ENCODE measurements at places on chromosomes 1 and 21.

DNA sequence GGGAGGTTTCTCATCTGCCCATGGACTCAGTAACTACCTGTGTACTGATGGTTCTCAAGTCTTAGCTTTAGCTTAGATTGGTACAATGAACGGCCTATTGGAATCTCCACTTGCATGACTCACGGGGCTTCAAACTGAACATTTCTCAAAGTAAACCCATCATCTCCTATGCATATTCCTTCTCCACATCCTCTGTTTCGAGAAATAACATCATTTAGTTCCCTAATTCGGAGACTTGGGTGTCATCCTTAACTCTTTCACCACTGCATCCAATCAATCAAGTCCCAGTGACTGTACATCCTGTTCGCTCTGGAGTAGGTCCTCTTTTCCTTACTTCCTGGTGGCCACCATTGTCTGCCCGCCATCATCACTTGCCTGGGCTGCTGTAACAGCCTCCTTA, 55.8 kb downstream of the LGR6 start:
- no peak for DNase-seq

DNA sequence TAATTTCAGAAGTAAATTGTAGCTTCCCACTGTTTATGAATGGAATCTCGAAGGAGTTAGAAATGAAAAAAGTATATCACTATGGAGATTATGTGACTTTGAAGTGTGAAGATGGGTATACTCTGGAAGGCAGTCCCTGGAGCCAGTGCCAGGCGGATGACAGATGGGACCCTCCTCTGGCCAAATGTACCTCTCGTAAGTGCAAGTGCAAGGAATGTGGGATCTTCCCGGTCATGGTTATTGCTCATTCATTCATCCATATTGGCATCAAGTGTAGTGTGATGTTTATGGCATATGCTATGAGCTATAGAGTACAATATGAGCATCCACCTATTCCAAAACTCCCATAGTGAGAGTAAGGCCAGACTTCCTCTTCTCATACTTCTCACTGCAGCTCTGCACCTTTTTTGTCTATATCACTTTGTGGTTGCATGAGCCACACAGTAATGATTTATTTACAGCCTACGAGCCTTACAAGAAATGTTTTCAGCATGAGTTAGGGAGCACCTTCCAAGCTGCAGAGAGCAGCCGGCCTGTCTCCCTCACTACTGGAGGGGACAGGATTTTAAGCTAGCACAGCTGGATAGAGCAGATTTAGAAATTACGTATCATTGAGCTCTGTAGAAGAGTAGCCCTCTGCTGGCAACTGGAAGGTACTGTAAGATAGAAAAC, 24.9 kb upstream of the CR1L start:
- DNase-seq, result no peak

DNA sequence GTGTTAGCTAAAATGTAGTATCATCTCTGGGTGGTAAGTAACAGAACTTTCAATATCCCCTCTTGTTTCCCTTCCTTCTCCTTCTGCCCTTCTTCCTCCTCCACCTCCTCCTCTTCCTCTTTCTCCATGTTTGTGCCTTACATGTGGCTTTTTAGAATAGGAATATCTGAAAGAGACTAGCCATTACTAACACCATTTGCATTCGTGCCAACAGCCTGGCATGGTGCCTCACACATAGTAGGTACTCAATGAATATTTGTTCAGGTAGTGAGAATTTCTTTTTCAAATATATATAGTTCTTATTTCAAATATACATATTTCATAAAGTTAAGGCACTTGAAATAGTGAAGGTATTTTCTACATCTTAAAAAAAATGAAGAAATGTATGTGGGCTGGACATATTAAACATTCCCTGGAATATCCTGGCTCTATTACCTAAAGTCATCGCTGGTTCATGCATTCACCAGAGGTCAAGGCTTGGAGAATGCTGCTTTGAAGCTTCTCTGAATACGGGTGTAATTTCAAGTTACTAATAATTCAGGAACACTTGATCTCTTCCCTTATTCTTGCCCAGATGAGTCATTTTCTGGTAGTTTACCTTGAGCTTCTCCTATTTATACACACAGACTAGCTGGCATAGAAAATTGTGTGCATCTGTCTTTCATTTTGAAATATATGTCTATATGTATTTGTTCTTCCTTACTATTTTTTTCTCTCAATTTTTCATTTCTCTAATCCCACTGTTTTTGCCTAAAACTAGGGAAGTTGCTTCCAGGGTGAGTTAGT, 319.4 kb downstream of the TGFB2 start:
- no peak for DNase-seq

- no peak for DNase-seq
Measured at GRCh38 chr21:21003701-21004100, 5.5 kb downstream of the NCAM2 start.

DNA sequence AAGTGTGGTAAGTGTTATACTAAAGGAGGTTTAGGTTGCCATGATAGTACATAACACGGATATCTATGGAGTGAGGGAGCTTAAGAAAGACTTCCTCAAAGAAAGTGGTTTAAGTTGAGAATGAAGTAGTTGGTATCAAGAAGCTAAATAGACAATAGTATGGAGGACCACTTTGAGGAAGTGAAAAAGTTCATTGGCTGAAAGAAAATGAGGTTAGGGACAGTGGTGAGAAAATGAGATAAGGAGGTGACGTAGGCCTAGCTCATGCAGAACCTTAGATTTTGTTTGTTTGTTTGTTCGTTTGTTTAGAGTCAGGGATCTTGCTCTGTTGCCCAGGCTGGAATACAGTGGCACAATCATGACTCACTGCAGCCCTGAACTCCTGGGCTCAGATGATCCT, 72.2 kb upstream of the PPIH start:
- DNase-seq, result no peak

GRCh38 chr1:93701629-93702028, 20.0 kb upstream of the BCAR3 start:
- DNase-seq, result no peak

DNA sequence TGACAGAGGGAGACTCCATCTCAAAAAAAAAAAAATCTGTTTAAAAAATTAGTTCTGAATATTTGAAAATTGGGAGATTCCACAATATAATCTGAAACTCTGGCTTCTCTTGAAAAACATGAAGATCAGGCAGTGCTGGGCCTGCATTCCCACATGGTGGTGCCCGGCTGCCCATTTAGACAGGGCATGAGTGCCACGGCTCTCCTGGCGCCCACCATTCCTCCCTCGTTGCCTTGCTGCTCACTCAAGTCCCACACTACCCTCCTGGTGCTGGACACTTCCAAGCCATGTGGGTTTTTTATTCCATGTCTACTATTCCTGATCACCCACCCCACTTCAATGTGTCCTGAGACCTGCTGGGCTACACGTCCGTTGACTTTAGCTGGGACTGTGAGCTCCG, 10.8 kb upstream of the MYOM3 start:
- DNase-seq, result no peak

- DNase-seq, result no peak
Measured at GRCh38 chr1:77542813-77543420, 139.5 kb downstream of the ZZZ3 start.

DNA sequence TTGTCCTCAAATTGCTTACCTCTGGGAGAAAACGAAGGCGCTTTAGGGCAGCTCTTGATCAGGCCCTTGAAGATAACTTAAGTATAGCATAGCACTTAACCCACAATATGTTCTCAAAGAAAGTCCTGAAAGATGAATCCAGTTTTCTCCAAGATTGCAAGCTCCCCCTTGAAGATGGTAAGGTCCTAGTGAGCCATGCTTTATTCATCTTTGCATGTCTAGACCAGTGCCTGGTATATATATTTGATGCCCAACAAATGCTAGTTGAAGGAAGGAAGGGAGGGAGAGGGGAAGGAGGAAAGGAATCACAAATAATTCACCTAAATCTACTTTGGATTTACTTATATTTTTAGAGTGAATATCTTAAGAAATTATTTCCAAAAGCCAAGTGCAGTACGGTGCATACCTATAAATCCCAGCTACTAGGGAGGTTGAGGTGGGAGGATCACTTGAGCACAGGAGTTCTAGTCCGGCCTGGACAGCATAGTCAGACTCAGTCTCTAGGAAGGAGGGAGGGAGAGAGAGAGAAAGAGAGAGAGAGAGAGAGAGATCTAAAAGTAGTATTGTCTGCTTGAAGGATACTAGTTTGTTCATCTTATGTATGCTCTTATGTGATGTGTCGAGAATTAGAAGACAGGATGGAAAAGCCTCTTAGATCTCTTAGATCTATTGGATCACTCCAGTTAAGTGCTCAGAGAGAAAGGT, 25.0 kb downstream of the PBX1 start:
- DNase-seq, result no peak

DNA sequence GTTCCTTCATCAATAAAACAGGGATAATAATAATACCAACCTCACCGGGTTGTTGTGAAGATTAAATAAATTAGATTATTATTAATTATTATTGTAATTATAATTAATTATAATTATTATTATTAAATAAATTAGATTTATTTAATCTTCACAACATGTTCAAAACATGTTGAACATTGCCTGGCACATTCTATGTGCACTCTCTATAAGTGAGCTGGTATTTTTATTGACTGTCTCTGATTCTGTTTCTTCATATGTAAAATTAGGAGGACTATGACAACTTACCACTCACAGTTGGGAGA, 834 bp upstream of the C8B start:
- no peak for DNase-seq

- DNase-seq, result no peak
Measured at GRCh38 chr1:2042830-2043773, 7.1 kb upstream of the PRKCZ start.

- DNase-seq, result peak; percentile 34
Measured at GRCh38 chr1:27342778-27343638, 1.2 kb downstream of the SYTL1 start.

DNA sequence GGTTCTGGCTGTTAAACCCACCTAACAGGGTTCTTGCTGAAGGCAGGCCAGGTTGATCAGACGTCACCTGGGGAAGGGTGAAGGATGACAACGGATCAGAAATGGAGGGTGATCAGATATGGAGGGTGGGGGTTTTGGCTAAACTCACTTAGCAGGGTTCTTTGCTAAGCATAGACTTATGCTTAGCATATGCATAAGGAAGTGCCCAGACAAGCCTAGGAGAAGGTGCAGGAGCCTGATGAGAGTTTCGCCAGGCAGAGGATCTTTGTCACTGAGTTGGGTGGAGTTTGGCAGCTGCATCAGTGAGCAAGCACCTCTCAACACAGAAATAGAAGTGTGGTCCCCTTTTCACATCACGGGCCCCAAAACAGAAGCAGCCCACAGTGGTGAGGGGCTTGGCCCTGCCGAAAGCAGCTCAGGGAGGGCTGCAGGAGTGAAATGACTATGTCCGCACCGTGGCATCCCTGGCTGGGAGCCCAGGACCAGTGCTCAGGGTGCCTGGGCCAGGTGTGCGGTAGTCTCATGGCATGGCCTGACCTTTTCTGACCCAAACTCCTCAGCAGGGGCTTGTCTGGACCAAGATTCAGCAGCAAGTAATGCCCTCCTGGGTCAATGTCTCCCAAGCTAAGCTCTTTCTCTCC, 101.6 kb downstream of the AJAP1 start:
- no peak for DNase-seq

DNA sequence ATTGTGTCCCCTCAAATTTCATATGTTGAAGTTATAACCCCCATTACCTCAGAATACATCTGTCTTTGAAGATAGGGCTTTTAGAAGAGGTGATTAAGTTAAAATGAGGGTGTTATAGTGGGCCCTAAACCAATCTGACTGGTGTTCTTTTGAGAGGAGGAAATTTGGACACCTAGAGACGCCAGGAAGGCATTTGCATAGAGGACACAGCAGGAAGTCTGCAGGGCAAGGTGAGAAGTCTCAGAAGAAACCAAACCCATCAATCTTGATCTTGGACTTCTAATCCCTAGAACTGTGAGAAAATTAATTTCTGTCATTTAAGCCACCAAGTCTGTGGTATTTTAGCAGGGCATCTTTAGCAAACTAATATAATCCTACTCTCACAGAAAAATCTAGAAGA, 13.0 kb downstream of the GOLPH3L start:
- DNase-seq, result no peak

- no peak for DNase-seq
Measured at GRCh38 chr1:80153762-80154161, 1147.2 kb upstream of the ADGRL4 start.

DNA sequence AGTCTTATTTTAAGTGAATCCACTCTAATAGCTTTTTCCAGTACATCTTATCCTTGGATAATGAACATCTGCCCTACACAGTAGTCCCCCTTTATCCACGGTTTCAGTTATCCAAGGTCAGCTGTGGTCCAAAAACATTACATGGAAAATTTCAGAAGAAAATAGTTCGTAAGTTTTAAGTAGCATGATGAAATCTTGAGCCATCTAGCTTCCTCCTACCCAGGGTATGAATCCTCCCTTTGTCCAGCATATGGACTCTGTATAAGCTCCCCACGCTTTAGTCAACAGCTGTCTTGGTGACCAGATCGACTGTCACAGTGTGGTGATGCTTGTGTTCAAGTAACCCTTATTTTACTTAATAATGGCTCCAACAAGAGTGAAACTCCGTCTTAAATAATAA, 2.6 kb downstream of the GLRX2 start:
- DNase-seq, result no peak

- DNase-seq, result no peak
Measured at GRCh38 chr1:236702791-236703394, 16.6 kb downstream of the ACTN2 start.

DNA sequence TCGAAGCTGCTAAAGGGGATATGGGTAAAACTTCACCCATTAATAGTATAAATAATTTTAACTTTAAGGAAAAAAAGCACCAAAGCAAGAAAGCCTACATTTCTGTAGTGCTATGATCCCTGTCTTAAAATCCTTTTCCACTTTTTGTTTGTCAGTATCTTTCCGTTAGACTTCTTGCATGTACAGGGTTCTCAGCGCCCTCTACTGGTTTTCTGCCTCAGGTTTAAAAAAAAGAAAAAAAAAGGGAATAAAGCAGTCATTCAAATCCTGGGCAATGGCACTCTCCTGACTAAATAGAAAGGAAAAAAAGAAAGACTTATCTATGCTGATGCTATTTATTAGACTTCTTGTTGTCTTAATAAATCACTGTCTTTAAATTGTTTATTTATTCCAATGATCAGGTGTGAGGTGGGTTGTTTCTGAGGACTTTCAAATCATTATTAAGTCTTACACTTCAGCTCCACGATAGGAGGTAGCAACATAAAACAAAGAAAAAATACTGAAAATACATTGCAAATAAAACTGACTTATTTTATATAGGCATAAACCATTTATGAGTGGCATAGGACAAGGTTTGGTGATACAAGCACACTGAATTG, 475.4 kb upstream of the NR5A2 start:
- DNase-seq, result no peak

All from activated naive CD8-positive, alpha-beta T cell treated with anti-CD3 and anti-CD28 coated beads, Interleukin-2, amount 50 U/mL, for 16 hours (primary cell).